ENCODE measurements at places on chromosomes 12 and 14.

DNA sequence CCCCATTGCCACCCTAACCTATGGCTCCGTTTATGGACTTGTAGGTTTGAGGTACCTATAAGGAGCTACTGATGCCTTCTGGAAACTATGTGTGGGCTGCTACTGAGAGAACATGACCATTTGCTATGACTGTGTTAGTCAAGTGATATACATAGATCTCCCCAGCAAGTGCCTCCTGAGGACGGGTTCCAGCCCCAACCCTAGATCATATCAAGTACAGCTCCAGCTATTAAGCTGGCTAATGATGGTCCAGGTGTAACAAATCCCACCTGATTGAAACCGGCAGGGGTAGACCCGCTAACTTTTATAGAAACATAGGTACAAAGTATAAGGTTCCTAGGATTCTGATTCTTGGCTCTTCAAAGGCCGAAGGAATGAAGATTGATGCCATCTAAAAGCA, 23.7 kb downstream of the NINJ2 start:
- DNase-seq, result no peak

DNA sequence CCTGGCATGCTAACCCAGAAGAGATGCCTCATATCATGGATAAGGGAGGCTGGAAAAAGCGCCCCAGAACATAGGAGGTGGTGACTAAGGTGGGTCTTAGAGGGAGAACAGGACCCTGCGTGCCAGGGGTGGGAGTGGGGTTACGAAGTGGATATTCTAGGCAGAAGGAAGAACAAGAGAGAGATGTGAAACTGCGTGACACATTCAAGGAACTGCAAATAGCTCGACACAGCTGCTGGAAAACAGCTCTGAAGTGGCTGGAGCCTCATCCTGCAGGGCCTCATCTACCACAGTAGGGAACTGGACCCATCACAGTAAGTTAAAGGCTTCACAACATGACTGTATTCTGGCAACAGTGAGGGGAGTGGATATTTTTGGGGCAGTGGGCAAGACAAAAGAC, 61.1 kb downstream of the RNF34 start:
- no peak for DNase-seq

DNA sequence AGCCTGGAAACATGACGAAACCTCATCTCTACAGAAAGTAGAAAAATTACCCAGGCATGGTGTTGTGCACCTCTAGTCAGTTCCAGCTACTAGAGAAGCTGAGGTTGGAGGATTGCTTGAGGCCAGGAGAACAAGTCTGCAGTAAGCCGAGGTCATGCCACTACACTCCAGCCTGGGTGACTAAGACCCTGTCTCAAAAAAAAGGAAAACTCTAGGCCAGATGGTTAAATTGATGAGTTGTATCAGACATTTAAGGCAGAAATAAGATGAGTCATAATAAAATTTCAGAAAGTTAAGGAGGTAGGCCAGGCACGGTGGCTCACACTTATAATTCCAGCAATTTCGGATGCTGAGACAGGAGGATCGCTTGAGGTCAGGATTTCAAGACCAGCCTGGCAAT, 10.7 kb downstream of the EIF2S1 start:
- no peak for DNase-seq

DNA sequence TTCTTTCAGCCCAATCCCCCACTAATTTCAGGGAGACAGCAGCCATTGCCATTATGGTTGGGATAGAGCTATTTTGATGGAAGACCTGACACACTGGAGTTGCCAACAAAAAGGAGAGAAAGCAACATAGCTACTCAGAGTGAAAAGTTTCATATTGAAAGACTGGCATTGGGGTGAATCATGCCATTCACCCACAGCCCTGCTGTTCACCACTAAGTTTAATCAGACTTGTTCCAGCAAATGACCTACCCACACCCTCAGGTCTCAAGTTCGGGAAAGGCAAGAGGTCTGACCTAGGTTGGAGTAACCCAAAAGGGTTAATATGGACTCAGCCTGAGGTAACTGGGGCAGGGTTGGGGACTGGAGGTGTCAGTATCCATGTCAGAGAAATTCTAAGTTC, 169.2 kb downstream of the PAWR start:
- no peak for DNase-seq

Measured in endothelial cell (in vitro differentiated cells).